Stimulated activated CD4-positive, alpha-beta T cell treated with anti-CD3 and anti-CD28 coated beads, Interleukin-2, amount 100 ng/mL, for 4 hours (primary cell): ENCODE measurements at places on chromosomes 12 and 14.

DNA sequence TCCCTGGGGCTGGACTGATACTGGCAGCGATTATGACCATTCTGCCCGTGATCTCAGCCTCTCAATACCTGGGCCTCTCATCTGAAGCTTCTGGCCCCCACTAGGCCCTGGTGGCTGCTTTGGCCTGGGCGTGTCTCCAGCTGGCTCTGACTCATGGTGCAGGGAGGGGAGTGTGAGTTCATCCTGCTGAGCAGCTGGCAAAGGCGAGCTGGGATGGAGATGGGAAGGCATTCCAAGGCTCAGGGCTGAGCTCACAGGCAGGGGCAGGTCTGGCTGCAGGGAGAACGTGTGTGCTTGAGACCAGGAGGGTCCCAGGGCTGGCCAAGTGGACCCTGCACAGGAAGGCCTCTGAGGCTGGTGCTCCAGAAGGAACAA lies 221.8 kb downstream of the TMEM121 start:
- no peak for DNase-seq

- no peak for DNase-seq
These were observed 178.0 kb downstream of the RPAP3 start for GRCh38 chr12:47527816-47528215.

DNA sequence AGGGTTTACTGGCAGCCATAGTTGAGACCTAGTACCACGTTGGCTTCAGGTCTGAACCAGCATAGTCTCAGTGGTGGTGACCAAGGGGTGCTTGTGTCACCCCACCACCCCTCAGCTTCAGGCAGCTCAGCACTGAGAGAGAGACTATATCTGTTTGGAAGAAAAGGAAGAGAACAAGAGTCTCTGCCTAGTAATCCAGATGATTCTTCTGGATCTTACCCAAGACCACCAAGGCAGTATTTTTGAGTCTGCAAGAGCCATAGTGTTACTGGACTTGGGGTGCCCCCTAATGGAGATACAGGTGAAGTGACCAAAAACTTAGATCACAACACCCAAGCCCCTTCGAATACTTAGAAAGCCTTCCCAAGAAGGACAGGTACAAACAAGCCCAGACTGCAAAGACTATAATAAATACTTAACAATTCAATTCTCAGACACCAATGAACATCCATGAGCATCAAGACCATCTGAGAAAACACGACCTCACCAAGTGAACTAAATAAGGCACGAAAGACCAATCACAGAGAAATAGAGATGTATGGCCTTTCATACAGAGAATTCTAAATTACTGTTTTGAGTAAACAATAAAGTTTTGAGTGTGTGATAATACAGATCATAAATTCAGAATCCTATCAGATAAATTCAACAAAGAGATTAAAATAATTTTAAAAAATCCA lies 107.0 kb downstream of the HELB start:
- peak; percentile 3 for DNase-seq

- DNase-seq: peak; percentile 62
These were observed 44.6 kb downstream of the MLXIP start for GRCh38 chr12:122123051-122123760.

- DNase-seq: no peak
These were observed 28.7 kb upstream of the CD9 start for GRCh38 chr12:6171409-6172015.

DNA sequence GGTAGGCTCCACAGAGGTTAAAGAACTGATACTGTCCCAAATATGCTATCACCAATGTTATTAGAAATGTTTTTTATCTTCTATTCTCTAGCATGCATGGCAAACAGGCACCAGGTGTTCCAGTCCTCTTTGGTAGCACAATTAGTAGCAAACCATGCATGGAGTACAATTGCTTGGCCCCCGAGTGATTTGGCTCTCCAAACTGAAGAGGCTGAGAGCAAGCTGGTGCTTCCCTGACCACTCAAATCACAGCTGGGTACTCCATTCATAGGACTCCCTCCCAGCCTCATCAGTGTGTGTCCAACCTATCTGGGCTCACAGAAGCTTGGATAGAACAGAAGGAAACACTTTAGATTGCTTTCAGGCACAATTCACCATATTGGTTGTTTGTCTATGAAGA lies 93.4 kb downstream of the DIO2 start:
- no peak for DNase-seq

- no peak for DNase-seq
These were observed 58.4 kb upstream of the BDKRB2 start for GRCh38 chr14:96146131-96146771.

DNA sequence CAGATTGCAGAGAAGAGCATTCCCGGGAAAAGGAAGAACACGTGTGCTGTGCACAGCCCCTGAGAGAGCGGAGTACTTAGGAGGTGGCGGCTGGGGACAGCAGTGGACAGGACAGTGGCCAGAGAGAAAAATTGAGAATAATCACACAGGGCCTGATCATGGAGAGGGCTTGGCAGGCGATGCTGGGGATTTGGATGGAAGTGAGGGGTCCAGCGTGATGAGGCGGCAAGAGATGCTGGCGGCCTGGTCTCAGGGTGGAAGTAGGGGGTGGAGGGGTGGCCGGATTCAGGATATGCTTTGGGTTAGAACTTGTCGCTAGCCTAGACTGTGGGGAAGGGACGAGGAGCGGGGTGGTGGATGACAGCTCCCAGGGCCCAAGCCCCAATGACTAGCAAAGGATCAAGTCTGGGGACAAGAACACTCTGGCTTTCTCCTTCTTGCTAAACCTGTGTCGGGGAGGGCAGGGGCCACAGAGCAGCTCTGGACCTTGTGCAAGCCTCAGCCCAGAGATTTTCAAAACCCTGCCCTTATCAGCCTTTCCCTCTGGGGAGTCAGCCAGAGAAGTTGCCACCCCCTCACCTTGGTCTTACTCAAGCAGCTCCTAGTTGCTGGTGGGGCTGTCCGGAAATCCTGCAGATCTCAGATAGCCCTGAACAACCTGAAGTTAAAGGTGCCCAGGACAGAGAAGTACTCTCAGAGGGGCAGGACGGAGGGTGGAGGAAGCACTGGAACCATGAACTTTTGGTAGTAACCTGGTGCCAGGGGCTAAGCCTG lies 1.3 kb downstream of the HVCN1 start:
- DNase-seq: no peak

DNA sequence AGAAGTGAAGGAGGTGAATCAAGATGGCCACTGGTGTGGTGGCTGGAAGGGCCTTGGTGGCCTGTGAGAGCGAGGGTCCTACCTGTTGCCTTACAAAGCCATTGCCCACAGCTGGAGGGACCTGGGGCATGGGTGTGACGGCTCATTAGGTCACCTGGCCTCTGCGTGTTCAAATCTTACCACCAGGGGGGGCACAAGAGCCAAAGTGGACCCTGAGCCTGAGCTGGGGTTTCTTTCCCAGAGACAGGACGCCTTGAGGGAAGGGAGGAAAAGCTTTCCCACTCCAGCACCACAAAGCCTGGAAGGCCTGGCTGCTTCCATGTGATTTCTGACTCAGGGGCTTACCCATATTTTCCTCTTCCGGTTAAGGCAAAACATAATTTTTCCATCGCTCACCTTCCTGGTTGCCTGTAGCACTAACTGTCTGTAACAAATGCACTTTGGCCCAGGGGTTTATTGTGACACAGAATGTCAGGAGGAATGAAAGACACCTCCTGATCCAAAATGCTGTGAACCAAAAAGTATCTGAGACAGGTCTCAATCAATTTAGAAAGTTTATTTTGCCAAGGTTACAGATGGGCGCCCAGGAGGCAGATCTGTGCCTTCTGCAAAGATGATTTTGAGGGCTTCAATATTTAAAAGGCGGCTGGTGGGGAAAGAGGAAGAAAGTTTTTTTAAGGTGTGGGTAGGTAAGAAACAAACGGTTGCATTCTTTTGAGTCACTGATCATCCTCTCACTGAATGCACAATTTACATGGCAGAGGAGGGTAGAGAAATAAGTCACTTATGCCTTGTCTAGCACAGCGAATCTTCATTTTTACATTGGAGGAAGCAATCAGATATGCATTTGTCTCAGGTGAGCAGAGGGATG lies 4.3 kb upstream of the CD9 start:
- DNase-seq: peak; percentile 59

DNA sequence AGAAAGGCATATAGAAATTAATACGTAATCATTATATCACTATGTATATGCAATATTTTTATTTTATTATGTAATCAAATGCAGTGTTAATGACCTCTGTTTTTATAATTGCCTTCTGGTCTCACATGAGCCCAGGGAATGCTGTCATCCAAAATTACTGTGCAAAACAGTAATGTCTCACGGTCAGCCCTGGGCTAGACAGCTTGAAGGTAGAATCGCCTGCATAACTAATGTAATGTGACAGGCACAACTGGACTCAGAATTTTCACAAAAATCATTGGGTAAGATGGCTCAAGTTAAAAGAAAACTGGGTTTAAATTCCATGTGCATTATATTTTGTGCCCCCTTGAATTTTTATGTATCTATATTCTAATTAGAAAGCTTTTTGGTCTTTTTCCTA lies 293.3 kb downstream of the PPFIA2 start:
- no peak for DNase-seq

- DNase-seq: no peak
These were observed 2.0 kb downstream of the YAF2 start for GRCh38 chr12:42236017-42236416.

DNA sequence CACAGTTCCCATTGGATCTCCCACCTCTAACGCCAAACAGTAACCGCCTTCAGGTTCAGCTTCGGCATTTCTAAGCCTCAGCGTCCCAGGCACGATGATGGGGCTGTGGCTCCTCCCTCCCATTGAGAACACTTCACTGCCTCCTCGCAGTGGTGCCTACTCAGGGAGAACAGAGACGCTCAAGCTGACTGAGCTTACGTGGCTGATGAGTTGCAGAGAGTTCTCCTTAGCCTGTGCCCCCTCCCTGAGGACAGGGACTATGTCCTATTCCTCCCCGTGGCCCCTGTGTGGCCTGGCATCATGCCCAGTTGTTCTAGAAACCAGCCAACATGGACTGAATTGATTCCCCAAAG lies 87.0 kb downstream of the ITPK1 start:
- DNase-seq: no peak

DNA sequence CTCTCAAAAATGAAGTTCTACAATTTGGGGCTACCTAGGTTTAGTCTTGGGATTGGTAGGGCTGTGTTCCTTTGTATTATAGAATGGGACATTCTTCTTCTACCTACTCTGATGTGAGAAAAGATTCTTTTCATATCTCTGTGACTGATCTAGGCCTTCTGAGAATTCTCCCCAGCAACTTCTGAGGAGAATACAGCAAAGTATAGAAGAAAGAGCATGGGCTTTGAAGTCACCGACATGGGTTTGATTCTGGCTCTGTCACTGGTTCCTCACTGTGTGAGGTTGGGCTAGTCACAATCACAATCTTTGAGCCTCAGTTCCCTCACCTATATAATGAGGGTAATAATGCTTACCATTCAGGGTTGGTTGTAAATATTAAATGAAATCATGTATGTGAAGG lies 5.0 kb downstream of the ATN1 start:
- DNase-seq: no peak

- no peak for DNase-seq
These were observed 35.0 kb downstream of the ITPR2 start for GRCh38 chr12:26798023-26798422.

DNA sequence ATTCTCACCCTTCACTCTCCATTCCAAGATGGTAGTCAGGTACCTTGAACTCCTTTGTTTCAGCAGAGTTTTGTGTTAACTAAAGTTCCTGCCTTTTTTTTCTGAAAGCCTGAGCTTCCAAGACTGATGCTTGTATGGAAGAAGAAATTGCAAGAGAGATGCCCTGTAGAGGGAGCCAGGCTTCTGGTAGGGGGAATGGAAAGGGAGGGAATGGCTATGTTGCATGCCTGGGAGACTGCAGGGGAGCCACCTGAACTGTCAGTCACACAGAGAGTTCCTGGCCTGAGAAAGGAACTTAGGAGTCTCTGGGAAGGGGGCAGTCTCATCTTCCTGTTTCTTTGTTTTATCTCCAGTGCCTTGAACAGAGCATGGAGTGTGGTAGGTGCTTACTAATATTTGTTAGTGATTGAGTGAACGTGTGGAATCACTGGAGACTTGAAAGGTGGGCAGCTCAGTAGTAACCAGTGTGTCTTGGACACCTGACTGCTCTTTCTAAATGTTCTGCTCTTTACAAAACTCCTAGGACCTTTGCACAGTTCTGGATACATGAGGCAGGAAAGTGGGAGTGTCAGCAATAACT lies 132.2 kb downstream of the ANO4 start:
- DNase-seq: no peak

DNA sequence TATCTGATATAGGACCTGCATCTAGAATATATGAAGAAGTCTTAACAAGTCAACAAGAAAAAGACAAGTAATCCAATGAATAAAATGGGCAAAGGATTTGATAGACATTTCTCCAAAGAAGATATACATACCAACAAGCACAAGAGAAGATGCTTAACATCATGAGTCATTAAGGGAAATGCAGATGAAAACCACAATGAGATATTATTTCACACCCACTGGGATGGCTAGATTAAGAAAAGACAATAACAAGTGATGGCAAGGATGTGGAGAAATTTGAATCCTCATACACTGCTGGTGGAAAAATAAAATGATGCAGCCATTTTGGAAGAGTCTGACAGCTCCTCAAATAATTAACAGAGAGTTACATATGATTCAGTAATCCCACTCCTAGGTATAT lies 502.6 kb downstream of the FUT8 start:
- DNase-seq: no peak

DNA sequence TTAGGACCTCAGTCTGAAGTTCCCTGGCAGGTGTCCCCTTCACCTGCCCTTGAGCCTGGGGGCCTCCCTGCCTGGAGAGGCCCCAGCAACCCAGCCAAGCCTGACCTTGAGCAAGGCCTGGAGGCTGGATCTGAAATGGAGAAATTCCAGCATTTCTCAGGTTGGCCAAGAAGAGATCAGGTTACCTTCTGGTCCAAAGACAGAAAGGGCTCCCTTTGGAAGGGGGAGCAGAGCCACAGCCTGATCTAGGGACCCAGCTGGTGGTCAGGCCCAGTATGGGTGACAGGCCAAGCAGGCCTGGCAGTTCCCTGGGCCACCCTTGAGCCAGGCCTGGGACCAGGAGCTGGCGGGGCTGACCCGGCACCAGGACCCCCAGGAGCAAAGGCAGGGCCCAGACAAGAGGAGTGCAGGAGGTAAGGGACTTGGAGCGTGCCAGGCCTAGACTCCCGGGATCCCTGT lies 82.8 kb downstream of the TNFAIP2 start:
- no peak for DNase-seq

DNA sequence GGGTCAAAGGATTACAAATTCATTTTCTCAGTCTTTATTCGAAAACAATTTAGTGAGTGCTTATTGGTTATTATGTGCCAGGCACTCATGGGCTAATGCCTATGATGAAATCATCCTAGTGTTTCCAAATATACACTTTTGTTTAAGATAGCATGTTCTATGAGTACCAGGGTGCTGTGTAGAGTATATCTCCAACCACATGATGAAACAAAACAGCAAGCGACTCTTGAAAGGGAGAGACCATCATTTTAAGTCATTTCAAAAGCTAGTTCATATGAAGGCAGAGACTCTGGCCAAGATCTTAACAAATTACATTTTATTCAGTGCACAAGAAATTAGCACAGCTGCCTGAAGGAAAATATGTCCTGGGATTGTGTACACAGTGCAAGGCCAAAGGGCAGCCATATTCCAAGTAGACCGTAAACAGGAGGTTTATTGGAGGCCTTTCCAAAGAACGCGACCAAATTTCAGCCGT lies 204.2 kb downstream of the EFCAB11 start:
- no peak for DNase-seq
